Lower lobe of right lung (tissue), 2 donors: ENCODE measurements at places on chromosomes 4 and X. TPM values are rescaled to one million over a fixed set of nuclear protein-coding genes. Genes with fewer than 3 reads are reported as not detected.

DNA sequence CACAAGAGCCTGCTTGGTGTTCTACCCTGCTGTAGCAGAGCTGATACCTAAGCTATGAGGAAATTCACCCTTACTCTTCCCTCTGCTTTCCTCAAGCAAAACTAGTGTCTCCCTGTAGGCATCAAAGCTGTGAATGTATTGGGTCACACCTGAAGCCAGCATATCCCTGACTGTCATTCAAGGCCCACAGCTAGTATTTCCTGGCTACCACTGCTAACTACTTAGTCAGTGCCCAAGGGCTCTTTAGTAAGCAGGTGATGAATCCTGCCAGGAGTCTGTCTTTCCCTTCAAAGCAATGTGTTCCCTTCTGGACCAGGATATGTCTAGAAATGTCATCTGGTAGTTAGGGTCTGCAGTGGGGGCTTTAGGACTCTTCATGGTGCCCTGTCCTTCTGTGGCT is 125.7 kb downstream of the RPA4 start:
- H3K27ac ChIP-seq: no peak overlapping the region
- H3K36me3 ChIP-seq: no peaks in the 10 kb centered on the region
- no peak overlapping the region for H3K4me3 ChIP-seq
- no peaks in the 10 kb centered on the region for H3K4me1 ChIP-seq

- no peaks in the 10 kb centered on the region for H3K4me1 ChIP-seq
- H3K4me3 ChIP-seq: no peak overlapping the region
- H3K36me3 ChIP-seq: no peaks in the 10 kb centered on the region
- DNase-seq: no peak
- H3K27me3 ChIP-seq: no peaks in the 10 kb centered on the region
- no peak overlapping the region for H3K27ac ChIP-seq
Observed at GRCh38 chr4:127500242-127500641, 132.5 kb upstream of the INTU start.

DNA sequence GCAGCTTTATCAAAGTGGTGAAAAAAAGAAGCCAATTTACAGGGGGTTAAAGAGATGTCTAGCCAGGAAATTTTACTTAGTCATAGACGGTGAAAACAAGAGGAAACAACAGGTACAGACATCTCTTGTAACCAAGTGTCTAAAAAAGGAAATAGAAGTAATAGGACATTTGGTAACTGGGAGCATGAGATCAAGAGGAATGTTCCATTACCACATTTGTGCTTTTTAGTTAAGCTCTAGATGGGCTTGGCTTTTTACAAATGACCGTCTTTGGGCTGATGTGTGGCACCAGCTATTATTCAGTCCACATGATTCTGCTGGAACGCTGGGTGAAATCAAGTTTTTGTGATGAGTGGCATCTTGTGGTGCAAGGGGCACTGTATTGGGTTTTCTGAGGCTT is 179.5 kb downstream of the SMIM20 start:
- no peaks in the 10 kb centered on the region for H3K27me3 ChIP-seq
- H3K36me3 ChIP-seq: no peaks in the 10 kb centered on the region
- peaks cover 5% of the 10 kb centered on the region for H3K4me1 ChIP-seq
- H3K27ac ChIP-seq: no peak overlapping the region
- H3K4me3 ChIP-seq: no peak overlapping the region

DNA sequence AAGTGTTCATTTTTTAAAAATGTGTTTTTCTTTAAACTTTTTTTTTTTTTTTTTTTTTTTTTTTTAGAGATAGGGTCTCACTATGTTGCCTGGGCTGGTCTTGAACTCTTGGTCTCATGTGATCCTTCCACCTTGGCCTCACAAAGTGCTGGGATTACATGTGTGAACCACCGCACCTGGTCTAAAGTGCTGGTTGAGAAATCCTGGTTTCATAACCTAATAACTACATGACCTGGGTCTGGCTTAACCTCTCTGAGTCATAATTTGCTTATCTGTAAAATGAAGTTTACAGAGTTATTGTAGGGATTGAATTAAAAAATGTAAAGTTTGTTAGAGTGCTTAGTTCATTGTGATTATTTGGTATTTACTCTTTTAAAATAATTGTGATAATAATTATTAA is 5.2 kb downstream of the HSD17B13 start:
- no peaks in the 10 kb centered on the region for H3K36me3 ChIP-seq
- H3K4me3 ChIP-seq: no peak overlapping the region
- no peaks in the 10 kb centered on the region for H3K27me3 ChIP-seq
- no peaks in the 10 kb centered on the region for H3K4me1 ChIP-seq

DNA sequence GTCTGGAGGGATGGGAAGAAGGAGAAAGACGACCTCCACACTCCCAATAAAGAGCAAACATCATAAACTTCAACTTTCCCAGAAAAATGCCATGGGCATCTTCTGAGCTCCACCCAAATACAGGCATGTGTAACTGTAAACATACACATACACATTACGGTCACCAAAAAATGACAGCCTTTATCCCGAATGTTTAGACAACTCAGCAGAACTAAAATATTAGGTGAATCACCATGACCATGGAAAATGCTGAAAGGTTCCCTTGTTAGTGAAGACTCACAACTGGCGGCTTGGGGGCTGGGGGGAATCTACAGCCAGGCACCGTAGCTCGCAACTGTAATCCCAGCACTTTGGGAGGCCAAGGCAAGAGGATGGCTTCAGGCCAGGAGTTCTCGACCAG is 33.0 kb downstream of the PRKX start:
- no peaks in the 10 kb centered on the region for H3K27me3 ChIP-seq
- H3K36me3 ChIP-seq: no peaks in the 10 kb centered on the region
- no peaks in the 10 kb centered on the region for H3K4me1 ChIP-seq
- H3K4me3 ChIP-seq: no peak overlapping the region
- no peak overlapping the region for H3K27ac ChIP-seq
- no peak for DNase-seq

- no peaks in the 10 kb centered on the region for H3K27me3 ChIP-seq
- no peak for DNase-seq
- H3K4me3 ChIP-seq: no peak overlapping the region
- H3K4me1 ChIP-seq: no peaks in the 10 kb centered on the region
Observed at GRCh38 chr4:150904671-150905070, 110.4 kb downstream of the LRBA start.

DNA sequence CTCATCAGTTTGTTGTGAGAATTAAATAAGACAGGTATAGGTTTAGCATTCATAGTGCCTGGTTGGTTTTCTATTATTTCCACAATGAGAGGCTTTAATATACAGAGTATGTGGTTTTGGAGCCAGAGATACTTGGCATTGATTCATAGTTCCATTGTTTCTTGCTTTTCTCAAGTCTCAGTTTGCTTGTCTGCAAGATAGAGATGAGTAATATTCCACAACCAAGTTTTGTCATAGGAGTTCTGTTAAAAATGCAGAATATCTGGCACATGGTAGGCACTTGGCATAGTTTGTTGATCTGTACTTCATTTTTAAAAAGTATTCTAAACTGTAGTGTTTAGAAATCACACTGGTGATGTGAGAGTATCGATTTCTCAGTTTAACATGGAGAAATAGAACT is 37.5 kb upstream of the EDA2R start:
- no peak overlapping the region for H3K27ac ChIP-seq
- DNase-seq: no peak
- no peaks in the 10 kb centered on the region for H3K36me3 ChIP-seq
- H3K4me3 ChIP-seq: no peak overlapping the region

ARMCX1 gene
- 18.8 TPM for total RNA-seq

DNA sequence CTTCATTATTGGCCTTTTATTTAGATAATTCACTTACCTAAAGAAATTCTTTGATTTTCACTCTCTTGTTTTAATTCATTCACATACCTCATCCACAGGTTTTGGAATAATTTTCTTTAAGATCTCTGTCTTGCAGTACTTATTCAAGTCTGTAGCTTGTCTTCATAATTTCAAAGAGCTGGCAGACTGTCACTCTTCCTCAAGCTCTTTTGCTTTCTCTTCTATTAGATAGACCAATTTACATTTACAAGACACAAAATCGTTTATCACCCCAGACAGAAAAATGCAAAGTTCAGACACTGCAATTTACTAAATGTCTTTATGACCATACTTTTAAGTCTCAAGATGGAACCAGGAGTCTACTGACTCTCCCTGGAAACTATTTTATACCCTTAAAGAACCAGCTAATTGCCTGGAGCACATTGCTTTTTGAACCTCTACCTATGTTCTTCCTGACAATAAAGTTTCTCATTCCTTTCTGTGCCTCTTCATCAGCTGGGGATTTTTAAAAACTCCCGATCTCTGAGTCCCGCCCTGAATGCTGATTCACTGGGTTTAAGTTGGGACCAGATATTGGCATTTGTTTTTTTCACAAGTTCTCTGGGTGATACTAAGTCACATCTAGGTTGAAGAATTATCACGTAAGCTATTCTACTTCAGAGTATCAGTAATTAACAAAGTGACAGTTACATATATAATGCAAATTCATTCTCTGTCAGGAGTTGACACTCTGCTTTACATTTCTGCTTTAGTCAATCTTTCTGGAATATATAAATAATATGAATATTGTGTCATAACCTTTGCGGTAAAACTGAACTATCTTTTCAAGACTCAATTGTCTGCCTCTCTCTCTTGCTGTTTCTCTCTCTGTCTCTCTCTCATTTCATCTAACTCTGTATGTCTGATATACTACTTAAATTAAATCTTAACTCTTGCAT is 196.4 kb downstream of the PCDH7 start:
- no peaks in the 10 kb centered on the region for H3K4me1 ChIP-seq
- H3K27ac ChIP-seq: no peak overlapping the region
- no peaks in the 10 kb centered on the region for H3K27me3 ChIP-seq

DNA sequence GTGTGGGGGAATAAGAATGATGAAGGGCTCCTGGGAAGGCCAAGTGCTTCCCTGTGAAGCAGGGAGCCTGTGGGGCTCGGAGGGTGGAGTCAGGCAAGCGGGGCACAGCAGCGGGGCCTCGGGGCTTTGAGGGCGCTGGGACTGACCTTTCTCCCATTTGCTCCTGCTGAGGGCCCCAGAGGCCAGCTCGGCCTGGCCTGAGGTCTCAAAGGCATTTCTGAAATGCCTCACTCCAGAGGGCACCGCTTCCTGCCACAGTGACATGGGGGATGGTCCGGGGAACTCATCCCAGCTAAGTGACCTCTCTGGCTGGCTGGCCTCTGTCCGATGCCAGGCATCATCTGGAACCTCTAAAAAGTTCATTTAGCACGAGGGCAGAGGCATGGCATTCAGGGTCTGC is 98.8 kb upstream of the STX18 start:
- no peaks in the 10 kb centered on the region for H3K27me3 ChIP-seq
- H3K4me1 ChIP-seq: no peaks in the 10 kb centered on the region
- no peak overlapping the region for H3K27ac ChIP-seq
- H3K4me3 ChIP-seq: no peak overlapping the region
- no peak for DNase-seq
- H3K36me3 ChIP-seq: no peaks in the 10 kb centered on the region

DNA sequence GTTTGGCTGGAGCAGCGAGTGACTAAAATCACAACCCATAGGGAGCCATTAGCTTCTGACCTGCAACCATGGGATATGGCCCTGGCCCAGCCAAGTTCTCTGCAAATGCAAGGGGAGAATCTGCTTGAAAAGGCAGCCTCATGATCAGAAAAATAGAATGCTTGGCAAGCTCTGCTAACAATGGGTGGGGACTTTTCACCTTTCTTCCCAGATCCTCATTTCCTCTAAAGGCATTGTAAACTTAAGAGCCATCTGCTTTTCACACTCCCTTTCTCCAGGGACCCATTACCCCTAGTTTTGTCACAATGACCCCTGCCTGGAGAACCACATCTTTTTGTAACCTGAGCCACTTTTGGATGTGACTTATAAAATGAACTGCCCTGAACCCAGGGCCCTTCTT is 104.3 kb downstream of the PARM1 start:
- no peaks in the 10 kb centered on the region for H3K4me1 ChIP-seq
- no peak overlapping the region for H3K4me3 ChIP-seq
- H3K27me3 ChIP-seq: no peaks in the 10 kb centered on the region
- H3K27ac ChIP-seq: no peak overlapping the region
- no peaks in the 10 kb centered on the region for H3K36me3 ChIP-seq
- no peak for DNase-seq

GRCh38 chrX:53263597-53264094 is 17.7 kb downstream of the IQSEC2 start:
- H3K27me3 ChIP-seq: no peaks in the 10 kb centered on the region
- no peak overlapping the region for H3K27ac ChIP-seq
- DNase-seq: no peak
- H3K4me1 ChIP-seq: peaks cover 27% of the 10 kb centered on the region

DNA sequence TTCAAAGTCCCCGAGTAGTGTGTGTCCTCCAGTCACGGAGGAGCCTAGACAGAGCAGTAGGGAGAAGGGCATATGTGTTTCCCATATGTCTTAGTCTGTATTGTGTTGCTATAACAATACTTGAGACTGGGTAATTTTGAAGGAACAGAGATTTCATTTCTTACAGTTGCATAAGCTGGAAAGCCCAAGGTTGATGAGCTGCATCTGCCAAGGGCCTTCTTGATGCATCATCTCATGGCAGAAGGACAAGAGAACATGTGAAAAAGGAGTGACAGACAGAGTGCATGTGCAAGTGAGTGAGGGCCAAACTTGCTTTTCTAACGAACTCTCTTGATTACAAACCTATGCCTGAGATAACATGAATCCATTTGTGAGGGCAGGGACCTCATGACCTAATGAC is 243.4 kb downstream of the ARHGAP10 start:
- no peak overlapping the region for H3K4me3 ChIP-seq
- no peaks in the 10 kb centered on the region for H3K4me1 ChIP-seq
- H3K27ac ChIP-seq: no peak overlapping the region
- no peaks in the 10 kb centered on the region for H3K36me3 ChIP-seq
